ENCODE measurements at places on chromosomes 7 and 10.

DNA sequence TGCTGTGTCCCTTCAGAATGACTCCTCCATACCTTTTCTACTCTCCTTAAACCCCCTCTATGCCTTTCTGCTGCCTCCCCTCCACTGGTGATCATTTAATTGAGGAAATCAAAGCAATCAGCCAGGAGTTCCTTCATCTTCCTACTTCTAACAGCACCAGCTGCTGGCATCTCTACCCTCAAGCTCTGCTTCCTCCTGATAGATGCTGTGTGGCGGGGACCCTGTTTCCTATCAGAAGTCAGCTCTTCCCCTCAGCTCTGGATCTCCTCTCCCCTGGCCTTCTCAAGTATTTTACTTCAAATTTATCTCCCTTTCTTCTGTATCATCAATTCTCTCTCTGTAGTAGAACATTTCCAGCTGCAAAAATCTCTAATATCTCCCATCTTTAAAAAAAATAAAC is 183.7 kb downstream of the ELMO1 start:
- DNase-seq, result no peak

GRCh38 chr10:89296220-89296648 is 5.6 kb upstream of the IFIT2 start:
- no peak for DNase-seq

DNA sequence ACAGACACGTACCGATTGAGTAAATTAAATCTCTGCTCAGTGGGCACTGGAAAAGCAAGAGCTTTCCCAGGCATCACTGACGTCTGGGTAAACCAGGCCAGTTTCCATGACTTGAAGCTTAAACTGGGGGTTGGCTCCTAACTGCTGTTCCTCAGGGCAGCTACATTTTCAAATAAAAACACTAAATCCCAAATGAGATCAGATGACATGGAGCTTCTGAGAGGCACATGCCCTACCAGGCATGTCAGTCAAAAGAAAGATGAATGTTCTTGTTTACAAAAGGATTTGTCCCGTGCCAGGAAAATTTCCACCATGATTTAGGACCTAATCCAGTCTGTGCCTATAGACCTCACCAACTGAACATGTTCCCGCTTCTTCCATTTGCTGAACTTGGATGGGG is 220.2 kb downstream of the KCNMA1 start:
- no peak for DNase-seq

- DNase-seq, result no peak
Measured at GRCh38 chr10:30828680-30829079, 199.1 kb upstream of the LYZL2 start.

GRCh38 chr10:52574697-52575096 is 197.9 kb downstream of the MBL2 start:
- no peak for DNase-seq

DNA sequence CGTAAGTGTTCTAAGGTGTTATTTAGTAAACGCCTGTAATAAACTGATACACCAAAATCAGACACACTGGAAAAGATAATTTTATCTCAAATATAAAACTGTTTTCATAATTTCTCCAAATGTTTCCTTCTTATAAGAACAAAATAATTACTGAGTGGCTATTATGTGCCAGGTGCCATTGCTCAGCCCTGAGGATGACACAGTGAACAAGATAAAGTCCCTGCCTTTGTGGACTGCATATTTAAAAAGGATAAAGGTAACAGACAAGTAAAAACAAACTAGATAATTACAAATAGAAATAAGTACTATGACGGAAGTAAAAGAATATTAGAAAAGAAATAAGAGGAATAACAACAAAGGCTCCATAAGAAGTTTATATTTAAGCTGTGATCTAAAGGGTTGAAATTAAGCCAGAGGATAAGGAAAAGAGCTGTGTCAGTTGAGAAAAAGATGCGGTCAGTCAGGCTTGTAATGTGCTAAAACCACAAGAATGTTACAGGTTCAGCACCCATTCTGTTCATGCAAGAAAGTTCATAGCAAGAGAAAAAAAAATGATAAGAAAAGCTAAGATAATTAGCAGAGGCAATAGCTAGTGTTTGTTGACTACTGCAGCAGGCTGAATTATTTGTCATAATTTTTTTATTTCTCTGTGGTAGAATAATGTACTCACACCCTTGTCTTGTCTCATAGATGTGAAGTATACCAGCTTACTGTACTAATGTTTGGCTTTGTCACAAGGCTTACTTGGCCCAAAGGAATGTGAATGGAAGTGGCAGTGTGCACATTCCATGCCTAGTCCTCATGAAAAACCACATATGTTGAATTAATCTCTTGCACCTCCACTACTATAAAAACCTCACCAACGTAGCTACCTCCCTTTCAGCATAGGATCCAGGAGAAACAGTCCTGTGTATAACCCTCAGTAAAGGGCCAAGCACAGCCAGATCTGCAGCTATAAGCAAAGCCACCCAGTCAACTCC is 75.1 kb downstream of the CRPPA start:
- DNase-seq, result no peak

All from ascending aorta (tissue), 2 donors.